ENCODE measurements at places on chromosomes 1 and 21.

DNA sequence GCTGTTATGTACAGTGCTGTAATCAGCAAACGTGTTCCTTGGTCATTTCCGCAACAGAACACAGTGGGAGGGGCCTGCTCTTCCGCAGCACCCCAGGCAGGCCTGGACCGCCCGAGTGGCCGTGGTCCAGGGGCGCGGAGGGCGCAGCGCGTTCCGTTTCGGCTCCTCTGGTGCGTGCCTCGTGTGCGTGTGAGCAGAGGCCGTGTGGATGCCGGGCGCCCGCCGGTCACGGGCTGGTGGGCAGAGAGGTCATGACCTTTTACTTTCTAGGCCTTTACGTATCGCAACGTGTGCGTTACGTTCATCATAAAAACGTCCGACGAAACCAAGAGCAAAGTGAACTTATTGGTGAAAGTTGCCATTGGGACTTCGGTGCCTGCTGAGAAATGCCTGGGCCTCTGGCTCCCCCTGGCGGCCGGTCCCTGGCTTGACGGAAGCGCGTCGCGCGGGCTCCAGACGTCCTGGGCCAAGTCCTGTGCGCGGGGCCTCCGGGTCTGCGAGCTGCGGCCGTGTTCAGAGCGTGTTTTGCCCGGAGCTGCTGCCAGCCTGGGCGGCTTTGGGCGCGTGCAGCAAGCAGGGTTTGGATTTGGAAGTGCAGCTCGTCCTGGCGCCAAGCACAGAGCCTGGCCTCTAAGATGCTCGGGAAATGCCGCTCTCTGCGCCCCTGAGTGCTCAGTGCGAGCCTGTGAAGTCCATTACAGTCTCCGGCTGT lies 34.4 kb downstream of the COL18A1 start:
- peak; percentile 70 for DNase-seq

- no peak for DNase-seq
These were observed 103.3 kb downstream of the DIRAS3 start for GRCh38 chr1:67947114-67947513.

DNA sequence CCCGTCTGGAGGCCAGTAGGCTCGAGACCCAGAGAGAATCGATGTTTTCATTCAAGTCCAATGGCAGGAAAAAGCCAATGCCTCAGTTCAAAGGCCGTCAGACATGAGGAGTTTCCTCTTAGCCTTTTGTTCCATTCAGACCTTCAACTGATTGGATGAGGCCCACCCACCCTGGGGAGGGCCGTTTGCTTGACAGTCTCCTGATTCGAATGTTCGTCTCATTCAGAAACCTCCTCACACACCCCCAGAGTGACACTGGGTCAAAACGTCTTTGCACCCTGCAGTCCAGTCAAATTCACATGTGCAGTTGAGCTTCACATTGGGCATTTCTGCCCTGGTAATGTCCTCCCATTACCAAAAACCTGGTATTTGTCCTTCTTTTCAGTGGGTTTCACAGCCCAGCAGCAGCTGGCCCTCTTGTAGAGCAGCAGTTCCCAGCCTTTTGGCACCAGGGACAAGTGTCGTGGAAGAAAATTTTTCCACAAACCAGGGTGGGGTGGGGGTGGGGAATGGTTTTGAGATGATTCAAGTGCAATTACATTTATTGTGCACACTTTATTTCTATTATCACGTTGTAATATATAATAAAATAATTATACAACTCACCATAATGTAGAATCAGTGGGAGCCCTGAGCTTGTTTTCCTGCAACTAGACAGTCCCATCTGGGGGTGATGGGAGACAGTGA lies 40.1 kb downstream of the RSPH1 start:
- DNase-seq, result no peak

DNA sequence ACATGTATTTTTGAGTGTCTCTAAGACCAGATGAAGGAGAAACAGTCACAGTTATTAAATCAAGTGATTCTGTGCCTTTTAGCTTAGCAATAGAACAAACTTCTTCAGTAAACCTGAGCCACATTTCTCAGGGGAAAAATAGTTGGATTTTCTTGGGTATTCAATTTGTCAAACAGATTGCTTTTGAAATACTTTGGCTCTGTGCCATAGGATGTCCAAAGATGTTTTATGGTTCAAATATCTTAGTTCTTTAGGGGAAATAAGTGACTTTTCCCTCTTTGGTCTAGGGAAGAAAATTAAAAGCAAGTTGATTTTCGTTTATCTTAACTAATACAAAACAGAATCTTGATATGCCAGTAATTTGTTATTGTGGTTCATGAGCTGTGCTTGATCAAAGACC lies 125.9 kb downstream of the ATP5PO start:
- DNase-seq, result no peak

GRCh38 chr1:87451229-87451920 lies 122.7 kb downstream of the LMO4 start:
- no peak for DNase-seq

GRCh38 chr1:105874621-105875020 lies 1181.9 kb upstream of the PRMT6 start:
- DNase-seq, result no peak

GRCh38 chr1:87508247-87508787 lies 179.6 kb downstream of the LMO4 start:
- no peak for DNase-seq

GRCh38 chr1:116529199-116529631 lies 41.6 kb downstream of the CD58 start:
- no peak for DNase-seq

GRCh38 chr1:236759252-236759859 lies 35.7 kb upstream of the MTR start:
- no peak for DNase-seq

GRCh38 chr1:203153989-203154821 lies 21.4 kb downstream of the MYBPH start:
- DNase-seq, result no peak

GRCh38 chr1:27966402-27967105 lies 6.8 kb downstream of the XKR8 start:
- DNase-seq, result no peak

DNA sequence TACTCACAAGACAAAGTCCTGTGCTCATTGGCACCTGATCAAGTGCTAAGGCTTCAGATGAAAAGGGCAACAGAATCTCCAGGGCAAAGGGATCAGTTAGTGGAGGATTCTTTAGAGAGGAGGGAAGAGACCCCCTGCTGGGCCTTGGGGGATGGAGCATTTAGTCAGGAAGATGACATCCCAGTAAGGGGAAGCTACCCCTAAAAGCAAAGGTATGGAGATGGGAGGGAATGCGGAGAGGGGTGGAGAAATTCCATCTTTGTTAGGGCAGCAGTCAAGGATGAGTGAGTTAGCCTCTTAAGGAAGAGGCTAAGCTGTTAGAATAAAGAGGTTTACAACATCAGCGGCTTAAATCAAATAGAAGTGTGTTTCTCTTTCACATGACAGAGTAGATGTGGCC lies 67.4 kb downstream of the ST6GALNAC3 start:
- DNase-seq, result no peak

Data from stimulated activated CD4-positive, alpha-beta T cell treated with anti-CD3 and anti-CD28 coated beads, Interleukin-1b, Interleukin-23, amount 100 ng/mL, for 1 hour (primary cell).